ENCODE measurements at places on chromosomes 16 and 17.

- DNase-seq, result no peak
Measured at GRCh38 chr16:17063201-17064139, 407.3 kb downstream of the XYLT1 start.

GRCh38 chr16:72807245-72807644 lies 240.7 kb downstream of the ZFHX3 start:
- DNase-seq, result no peak

DNA sequence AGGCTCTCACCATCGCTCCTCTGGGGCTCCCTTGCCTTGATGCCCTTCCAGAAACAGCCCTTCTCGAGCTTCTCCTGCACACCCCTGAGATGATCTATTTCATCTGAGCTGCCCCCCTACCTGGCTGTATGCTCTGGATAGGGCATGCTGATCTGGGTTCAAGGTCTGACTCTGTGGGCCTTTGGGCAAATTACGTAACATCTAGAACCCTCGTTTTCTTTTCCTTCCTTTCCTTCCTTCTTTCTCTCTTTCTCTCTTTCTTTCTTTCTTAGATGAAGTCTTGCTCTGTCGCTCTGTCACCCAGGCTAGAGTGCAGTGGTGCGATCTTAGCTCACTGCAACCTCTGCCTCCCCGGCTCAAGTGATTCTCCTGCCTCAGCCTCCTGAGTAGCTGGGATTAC lies 20.3 kb downstream of the TNS4 start:
- DNase-seq, result no peak

GRCh38 chr17:44197980-44198720 lies 1.5 kb downstream of the ATXN7L3 start:
- no peak for DNase-seq

DNA sequence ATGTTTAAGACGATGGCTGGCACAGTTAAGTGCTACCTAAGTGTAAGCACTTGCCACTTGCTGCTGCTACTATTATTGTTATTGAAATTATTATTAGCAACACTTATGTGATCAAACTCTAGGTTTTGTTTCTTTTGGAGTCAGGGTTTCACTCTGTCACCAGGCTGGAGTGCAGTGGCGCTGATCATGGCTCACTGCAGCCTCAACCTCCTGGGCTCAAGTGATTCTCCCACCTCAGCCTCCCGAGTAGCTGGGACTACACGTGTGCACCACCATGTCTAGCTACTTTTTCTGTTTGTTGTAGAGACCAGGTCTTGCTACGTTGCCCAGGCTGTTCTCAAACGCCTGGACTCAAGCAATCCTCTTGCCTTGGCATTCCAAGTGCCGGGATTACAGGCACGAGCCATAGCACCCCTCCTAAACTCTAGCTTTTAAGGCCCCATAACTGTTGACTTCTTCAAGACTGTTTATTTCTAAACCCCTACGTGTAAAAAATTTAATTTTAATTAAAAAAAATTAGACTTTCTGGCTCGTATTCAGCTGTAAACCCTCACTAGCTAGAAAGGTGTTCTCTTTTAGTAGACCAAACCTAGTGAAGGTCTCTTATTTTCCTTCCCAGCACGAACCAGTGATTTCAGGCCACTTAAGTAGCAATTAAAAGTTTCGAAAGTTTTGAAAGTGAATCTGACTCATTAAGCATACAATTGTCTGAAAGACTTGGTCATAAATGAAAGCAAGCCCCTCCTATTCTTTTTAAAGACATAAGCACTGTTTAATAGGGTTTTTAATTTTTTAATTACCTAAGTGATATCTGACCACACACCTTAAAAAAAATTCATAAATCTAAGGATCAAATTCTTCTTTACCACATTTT lies 11.7 kb upstream of the SCNN1B start:
- no peak for DNase-seq

GRCh38 chr16:86118467-86119307 lies 219.7 kb downstream of the IRF8 start:
- no peak for DNase-seq

DNA sequence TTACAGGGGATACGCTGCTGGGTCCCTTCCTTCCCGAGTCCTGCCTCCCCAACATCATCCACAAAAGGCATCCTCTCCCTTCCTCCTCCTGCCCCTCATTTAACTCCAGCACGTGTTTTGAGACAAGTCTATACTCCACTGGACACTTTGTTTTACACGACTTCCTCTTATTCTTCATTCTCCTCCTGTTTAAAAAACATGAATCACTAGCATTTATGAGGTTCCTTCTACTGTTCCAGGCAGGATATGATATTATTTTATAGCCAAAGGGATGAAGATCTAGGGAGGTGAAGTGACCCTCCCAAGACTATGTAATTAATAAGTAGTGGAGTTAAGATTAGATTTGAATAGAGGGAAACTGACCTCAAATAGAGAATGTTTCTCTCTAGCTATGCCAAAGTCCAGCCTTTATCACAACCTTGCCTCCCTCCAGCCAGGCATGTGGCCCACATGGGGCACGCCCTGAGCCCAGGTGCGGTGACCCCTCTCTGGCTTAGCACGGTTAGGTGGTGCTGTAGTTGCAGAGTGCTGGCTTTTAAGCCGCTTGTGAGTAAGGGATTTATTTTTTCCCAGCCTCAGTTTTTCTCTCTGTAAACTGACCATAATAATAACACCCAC lies 1.3 kb upstream of the HSD17B2 start:
- no peak for DNase-seq

DNA sequence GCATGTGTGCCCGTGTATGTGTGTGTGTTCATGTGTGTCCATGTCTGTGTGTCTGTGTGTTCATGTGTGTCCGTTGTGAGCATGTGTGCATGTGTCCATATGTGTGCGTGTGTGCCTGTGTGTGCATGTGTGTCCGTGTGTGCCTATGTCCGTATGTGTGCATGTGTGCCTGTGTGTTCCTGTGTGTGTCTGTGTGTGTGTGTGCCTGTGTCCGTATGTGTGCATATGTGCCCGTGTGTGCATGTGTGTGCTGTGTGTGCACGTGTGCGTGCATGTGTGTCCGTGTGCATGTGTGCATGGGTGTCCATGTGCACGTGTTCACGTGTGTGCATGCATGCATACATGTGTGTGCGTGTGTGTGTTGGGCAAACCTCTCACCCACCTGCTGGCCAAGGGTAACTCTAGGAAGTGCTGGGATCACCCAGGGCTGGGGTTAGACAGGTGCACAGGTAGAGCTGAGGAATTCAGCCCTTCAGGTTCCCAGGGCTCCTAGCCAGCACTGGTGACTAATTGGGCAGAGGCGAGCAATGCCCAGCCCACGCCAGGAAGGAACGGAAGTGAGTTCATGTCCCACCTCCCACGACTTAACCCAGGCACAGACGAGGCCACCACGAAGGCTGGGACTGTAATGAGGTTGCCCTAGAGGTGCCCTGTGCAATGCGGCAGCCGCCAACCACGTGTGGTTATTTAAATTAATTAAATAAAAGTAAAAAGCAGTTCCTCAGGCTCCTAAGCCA lies 8.2 kb upstream of the CSNK1D start:
- no peak for DNase-seq

- DNase-seq, result no peak
Measured at GRCh38 chr17:34377078-34377823, 14.2 kb upstream of the CCL1 start.

- DNase-seq, result peak; percentile 27
Measured at GRCh38 chr17:66855204-66855603, 20.3 kb downstream of the CACNG5 start.

- DNase-seq, result no peak
Measured at GRCh38 chr17:31880311-31880710, 21.2 kb downstream of the UTP6 start.
